Activated T-cell treated with anti-CD3 and anti-CD28 coated beads for 24 hours (primary cell): ENCODE measurements at places on chromosomes 5 and 9.

DNA sequence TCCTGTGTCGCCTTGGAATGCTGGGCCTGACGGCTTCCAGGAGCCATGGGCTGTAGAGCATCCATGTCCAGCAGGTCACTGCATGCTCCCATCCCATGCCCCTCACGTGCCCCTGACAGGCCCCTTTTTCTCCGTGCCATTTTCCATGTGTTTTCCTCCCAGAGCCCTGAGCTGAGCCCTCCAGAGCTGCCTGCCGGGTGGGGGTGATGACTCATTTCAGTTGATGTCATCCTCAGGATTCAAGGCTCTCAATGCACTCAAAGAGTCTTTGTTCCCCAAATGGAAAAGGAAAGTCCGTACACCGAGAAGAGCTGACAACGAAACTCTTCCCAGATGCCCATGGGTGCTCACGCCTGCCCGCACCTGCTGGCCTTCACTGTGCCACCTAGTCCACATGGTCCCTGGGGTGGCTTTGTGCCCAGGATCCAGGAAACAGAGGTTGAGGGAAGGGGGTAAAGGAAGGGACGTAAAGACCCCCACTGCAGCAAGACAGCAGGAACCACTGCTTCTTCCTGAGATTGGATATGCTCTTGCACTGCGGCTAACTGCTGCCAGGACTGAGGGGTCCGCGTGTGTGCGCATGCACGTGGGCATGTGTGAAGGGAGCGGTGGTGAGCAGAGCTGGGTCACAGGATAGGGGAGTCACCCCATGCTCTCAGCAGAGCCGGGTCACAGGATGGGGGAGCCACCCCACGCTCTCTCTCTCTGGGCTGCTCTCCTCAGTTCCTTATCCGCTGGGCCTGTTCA lies 27.6 kb downstream of the COL15A1 start:
- no peak for DNase-seq

GRCh38 chr9:112605518-112605917 lies 112.4 kb downstream of the INIP start:
- no peak for DNase-seq

GRCh38 chr9:84103651-84104377 lies 123.2 kb downstream of the RMI1 start:
- no peak for DNase-seq

- no peak for DNase-seq
Observed at GRCh38 chr9:76025286-76025685, 134.8 kb downstream of the PCSK5 start.

GRCh38 chr5:135721548-135722090 lies 112.8 kb upstream of the SLC25A48 start:
- no peak for DNase-seq

GRCh38 chr5:1937590-1937989 lies 54.9 kb upstream of the IRX4 start:
- no peak for DNase-seq

GRCh38 chr9:113775749-113776148 lies 100.4 kb upstream of the ZNF618 start:
- DNase-seq = no peak

DNA sequence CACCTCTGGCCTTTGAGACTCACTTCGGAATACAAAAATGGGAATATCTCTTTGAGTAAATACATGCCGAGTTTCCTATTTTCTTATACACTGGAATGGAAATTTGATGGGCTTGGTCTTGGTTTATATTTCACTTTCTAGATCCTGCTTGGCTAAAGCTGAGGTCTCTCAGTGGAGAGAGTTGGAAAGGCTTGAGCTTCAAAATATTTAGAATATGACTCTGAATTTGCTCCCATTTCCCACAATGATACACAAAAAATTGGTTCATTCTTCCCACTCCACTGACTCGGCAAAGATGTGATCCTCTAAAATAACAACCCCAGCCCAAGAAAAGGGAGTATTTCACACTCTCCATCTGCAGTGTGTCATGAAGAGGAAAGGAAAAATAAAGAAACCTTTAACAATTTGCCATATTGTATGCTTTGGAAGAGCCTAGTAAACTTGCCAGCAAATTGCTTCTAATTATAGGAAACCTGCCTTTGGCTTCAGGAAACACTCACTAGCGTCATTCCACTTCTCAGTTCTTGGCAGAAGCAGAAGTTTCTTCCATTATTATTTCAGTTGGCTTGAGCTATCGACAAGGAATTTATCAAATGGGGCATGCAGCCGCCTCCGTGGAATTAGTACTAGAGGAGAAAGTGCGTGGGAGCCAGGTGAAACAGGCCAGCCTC lies 302.9 kb downstream of the NSG2 start:
- no peak for DNase-seq

- no peak for DNase-seq
Observed at GRCh38 chr5:150077996-150078801, 8.2 kb downstream of the CSF1R start.

- no peak for DNase-seq
Observed at GRCh38 chr9:90722071-90722470, 79.4 kb upstream of the DIRAS2 start.

DNA sequence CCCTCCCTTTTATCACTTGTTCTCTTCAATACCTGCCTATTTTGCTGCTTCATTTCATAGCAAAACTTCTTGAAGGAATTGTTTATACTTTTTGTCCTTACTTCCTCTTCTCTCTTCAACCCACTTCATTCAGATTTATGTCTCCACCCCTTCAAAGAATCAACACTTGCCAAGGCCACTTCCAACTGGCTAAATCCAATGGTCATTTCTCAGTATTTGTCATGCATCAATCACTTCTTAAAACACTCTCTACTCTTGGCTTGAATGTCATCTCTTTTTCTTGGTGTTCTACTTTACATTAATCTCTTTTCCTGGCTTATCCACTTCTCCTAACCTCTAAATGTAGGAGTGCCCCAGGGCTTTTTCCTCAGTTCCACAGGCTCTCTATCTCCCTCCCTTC lies 8.3 kb upstream of the FCHO2 start:
- no peak for DNase-seq

DNA sequence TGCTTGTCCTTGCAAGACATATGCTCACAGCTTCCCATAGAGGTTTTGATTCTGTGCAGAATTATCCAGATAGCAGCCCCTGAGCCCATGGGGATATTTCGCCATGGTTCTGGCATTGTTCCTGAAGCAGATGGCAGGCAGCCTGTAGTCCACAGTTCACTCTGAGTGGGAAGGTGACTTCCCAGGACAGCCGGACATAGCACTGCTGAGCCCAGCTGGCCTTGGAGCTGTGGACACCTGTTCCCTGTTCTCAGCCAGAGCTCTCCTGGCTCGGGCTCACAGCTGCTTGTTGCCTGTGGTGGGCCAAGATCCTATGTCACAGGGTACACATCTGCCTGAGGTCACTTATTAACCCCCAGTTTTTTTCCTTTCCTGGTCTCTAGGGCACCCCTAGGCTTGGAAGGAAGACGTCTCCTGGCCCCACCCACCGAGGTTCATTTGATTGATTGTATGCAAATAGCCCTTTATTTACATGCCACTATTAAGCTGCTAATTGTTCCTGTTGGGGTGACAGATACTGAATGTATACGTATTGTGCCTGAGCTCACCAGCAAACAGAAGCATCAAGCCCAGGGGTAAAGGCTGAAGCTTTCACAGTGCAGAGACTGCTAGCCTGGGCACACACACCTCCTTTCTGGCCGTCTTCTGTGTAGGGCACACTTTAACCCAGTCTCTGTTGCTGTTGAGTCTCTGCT lies 96.6 kb upstream of the DMRT1 start:
- DNase-seq = no peak

DNA sequence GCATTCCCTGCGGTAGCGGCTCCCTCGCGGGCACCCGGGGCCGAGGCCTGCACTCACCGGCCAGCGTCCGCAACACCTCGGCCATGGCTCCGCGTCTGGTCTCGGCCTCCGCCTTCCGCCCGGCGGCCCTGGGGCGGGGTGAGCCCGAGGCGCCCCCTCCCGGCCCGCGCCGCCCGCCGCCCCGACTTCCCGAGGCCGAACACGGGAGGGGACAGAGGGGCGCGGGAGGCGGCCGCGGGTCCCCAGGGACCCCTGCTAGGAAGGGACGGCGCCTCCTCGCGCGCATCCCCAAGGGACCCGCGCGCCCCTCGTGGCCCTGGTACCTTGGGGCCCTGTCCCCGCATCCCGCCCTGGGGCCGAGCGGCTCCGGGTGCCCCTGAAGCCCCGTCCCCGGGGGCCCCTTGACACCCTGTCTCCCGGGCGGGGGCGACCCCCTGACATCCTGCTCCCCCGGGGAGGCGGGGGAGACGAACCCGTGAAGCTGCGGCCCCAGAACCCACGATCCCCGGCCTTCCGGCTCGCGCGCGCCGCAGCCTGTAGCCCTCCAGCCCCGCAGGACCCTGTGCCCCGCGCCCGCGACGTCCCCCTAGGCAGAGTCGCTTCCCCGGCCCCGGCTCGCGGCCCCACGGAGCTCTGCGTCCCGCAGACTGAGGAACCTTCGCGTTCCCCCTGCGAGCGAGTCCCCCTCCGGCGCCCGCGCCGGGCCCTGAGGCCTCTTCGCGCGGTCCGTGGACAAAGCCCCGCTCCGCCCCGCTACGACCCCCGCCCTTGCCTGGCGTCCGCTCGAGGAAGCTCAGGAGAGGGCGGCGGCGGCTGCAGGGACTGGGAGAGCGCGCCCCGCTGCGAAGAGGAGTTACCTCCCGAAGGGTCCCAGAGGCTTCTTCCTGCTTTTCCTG lies at the start of gene ABO:
Gene ABO, minus strand, starts transcription at position 97 of the 896 bp plus-strand sequence.
- no peak for DNase-seq

DNA sequence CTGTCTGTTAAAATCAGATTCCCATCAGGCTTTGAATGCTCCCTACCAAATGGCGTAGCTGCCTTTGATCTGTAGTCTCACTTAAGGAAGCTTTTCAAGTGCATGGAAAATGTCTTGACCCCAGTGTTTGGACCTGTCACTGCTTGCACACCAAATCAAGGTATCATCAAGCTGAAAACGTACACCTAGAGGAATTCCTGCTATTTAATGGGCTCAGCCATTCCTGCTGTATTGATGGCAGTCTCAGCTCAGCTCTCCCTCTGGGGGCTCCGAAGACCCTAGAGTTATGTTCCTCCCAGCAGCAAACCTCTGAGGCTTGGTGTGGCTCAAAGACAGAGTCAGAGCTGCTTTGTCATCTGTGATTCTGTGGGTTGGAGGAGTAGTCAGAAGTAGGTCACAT lies 63.5 kb downstream of the PGM5 start:
- DNase-seq = no peak

DNA sequence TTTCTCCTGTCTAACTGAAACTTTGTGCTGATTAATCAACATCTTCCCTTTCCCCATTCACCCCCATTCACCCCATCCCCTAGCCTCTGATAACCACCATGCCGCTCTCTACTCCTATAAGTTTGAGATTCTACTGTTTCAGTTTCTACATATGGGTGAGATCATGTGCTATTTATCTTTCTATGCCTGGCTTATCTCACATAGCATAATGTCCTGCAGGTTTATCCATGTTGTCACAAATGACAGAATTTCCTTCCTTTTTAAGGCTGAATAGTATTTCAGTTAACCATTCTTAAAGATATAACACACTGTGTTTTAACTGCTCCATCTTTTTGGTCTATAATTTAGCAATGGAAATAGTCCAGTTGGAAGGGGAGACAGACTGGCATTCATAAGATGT lies 205.1 kb downstream of the SNCAIP start:
- DNase-seq = no peak

- no peak for DNase-seq
Observed at GRCh38 chr5:156020647-156021046, 306.3 kb upstream of the SGCD start.

DNA sequence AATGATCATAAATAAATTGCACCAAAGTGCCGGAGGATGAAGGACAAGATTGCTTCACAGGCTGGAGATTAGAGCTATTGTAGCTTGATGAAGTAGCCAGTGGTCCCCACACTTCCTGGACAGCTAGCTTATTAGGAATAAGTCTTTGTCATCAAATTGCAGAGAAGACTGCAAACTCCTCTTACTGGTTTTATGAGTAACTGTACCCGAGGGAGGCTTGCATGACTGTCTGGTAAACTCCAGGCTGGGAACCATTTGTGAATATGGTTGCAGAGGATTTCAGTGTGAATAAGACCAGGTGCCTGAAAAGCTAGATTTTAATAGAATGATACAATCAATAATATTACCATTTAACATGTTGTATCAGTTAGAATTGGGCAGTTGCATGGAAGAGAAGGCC lies 36.5 kb upstream of the SEMA5A start:
- DNase-seq = no peak

- DNase-seq = no peak
Observed at GRCh38 chr9:91945277-91946085, 4.5 kb downstream of the ROR2 start.

DNA sequence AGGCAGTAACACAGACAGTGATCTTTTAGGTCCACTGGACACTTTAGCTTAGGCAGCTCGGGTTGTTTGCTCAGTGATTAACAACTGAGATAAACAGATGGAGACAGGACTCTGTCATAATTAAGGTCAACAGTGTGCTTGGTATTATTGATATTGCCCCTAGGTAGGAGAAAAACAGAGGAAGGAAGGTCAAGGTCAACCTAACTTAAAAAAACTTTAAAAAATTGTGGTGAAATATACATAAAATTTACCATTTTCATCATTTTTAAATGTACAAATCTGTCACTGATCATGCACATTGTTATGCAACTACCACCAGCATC lies 2.1 kb upstream of the HSPA4 start:
- DNase-seq = no peak

DNA sequence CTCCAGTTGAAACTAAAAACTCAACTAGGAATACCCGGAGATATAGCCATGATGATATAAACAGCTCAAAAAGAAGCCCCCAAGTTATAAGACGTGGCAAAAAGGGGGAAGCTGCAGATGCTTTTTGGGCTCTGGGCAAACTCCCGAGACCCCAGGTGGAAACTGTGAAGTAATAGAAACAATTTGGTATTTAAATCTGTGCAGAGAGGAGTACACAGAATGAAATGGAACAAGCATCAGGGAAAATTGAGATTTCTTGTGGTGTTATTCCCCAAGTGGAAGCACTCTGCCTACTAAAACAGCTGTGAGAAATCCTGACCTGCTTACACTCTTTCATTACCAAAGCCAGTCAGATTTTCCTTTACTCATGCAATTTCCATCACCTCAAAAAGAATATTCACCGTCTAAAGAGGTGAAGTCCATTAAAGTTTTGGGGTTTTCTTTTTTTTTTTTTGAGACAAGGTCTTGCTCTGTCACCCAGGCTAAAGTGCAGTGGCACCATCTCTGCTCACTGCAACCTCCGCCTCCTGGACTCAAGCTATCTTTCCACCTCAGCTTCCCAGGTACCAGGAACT lies 23.5 kb downstream of the SAXO1 start:
- DNase-seq = no peak

DNA sequence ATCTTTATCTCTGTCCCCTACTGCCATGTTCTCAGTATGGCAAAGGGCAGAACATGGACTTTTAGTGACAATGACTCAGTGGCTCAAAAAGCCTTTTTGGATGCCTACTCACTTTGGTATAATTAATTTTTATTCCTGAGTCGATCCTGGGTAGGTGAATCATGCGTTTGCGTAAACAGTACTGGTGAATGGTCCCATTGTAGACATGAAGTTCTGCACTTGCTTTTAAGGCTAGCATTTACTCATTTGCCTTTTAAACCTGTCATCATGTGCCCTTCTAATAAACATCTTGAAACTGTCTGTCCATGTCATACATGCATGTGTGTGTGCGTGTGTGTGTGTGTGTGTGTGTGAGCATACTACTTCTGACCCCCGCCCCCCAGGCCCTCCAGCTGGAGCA lies 223.0 kb downstream of the AUH start:
- no peak for DNase-seq
